ENCODE measurements at places on chromosomes 6 and 20. TPM values are rescaled to one million over a fixed set of nuclear protein-coding genes. Genes with fewer than 3 reads are reported as not detected.

LTB gene
- total RNA-seq = 50.8 TPM

OOEP gene
- not detected for total RNA-seq

BCAS1 gene
- total RNA-seq = under 0.01 TPM

ENPP5 gene
- 1.5 TPM for total RNA-seq

ADIG gene
- not detected for total RNA-seq

OR2J3 gene
- total RNA-seq = not detected

CFAP206 gene
- total RNA-seq = 0.40 TPM

LY6G5C gene
- 1.1 TPM for total RNA-seq

PIM1 gene
- 20.9 TPM for total RNA-seq

- DNase-seq = no peak
Measured at GRCh38 chr6:106097411-106098231, 11.5 kb downstream of the PRDM1 start.

GRCh38 chr20:17626217-17627007 is 55.6 kb downstream of the RRBP1 start:
- DNase-seq = no peak

DNA sequence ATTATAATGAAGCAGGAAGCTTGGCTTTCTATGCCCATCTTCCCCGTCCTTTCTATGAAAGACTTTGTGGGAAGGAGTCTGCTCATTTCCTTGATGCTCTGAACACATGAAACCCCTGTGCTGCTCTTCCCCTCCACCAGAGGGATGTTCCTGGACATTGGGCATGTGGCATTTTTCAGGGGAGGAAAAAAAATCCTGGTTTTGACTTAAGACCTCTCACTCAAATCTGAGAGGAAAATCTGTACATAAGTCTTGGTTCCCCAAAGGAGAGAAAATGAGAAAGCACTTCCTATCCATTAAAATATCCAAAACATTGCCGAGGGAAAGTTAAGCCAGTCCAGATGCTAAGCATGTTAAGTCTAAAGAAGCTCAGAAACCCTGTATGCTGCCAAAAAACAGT is 393.0 kb downstream of the PAX1 start:
- no peak for DNase-seq

- no peak for DNase-seq
Measured at GRCh38 chr6:94005835-94006234, 586.5 kb upstream of the EPHA7 start.

GRCh38 chr6:3566812-3567211 is 110.0 kb upstream of the SLC22A23 start:
- no peak for DNase-seq

- DNase-seq = no peak
Measured at GRCh38 chr6:39899554-39900295, 34.5 kb downstream of the MOCS1 start.

DNA sequence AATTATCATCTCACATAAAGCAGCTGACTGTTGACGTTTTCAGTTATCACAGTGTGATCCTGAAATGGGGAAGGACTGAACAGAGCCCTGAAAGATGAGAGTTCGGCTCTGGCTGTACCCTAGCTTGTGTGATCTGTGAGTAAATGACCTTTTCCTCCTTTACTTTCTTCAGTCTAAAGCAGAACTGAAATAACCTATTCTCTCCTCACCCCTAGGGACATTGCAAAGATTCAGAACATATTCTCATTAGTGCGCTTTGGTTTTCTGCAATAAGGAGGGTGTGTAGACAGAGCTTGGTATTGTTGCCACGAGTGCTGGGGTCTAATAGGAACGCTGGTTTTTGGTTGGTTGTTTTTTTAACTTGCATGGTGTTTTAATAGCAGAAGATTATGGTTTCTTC is 16.7 kb downstream of the FARS2 start:
- no peak for DNase-seq

DNA sequence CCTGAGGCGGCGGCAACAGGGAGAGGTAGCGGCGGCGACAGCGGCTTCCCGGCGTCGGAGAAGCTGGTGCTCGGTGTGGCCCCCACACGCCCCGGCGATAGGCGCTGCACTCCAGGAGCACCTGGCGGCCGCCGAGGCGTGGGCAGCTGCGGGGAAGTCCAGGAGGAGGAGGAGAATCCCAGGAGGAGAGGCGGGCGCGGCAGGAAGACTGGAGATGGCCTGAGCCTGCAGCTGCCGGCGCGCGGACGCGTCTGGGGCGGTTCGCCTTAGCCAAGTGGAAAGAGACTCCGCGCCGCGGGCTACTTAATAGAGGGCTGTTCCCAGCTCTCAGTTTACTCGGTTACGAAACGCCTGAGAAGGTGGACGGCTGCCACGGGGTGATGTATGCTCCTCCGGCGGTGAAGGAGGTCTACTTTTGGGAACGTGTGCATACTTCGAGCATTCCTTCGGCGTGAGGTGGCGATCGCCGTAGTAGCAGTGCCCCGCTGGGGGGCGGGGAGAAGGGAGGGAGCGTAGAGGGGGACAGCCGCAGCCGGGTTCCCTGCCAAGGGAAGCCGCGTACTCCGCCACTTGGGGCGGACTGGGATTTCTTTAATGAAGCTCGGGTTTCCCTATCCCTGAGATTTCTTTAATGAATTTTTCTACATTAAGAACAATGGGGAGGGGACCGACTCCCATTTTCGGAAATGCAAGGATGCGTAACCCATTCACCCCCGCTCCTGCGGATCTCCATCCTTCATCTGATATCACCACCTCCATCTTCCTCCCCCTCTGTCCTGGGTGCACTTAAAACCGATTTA is at the start of gene COL12A1:
COL12A1 (minus strand) TSS at position 278 of the 800 bp plus-strand sequence. CDS start 3,261 bp downstream, outside the sequence.
- no peak for DNase-seq

DNA sequence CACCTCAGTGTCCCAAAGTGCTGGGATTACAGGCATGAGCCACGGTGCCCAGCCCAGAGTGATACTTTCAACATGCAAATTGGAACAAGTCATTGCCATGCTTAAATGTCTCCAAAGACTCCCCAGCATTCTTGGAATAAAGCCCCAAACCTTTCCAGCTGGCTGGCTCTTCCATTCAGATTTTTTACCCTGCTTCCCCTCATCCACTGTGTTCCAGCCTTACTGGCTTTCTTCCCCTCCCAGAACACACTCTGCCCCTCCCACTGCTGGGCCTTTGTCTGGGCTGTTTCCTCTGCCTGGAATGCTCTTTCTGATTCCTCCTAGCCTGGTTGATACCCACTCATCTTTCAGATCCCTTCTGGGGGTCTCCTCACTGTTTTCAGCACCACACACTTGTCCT is 40.1 kb upstream of the NNAT start:
- DNase-seq = no peak

DNA sequence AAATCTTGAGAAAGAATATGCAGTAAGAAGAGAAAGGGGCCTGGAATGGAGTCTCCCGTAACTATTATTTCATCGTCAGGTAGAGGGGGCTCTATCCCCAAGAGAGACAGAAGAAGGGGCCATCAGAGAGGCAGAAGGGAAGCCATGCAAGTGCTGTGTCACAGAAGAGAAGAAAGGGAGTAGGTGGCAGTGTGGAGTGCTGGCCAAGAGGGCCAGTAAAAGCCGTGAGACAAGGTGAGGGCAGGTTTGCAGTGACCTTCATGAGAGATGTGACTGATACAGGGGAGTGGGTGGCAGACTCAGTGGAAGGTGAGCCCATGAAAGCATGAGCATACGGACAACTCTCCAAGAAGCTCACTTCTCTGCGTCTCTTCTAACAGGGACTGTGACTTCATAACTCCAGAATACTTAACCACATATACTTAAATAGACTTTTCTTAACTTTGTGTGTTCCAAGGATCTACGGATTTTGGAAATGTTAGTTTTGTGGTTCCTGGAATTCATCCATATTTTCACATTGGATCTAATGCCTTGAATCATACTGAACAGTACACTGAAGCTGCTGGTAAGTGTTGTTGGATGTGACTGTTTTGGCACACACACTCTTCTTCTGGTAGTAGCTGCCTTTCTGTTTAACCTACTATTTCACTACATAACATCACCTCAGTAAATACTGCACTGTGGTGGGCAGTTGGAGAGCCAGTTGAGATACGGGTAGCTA is 15.6 kb downstream of the PM20D2 start:
- no peak for DNase-seq

DNA sequence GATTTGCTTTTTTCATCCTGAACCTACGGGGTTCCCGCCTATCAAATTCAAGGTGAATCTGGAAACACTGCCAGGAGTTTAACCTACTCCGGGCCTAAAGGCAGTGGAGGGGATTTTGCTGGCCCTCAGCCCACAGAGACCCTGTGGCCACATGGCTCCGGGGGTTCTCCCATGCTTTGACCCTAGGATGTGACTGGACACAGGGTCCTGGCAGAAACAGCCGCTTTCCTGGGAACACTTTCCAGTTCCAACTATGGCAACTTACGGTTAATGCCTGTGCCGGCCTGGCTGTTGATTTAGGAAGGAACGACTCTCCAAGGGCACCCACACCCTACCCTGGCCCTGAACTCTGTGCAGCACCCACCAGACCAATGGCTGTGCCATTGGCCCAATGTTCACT is 141.7 kb upstream of the RPS6KA2 start:
- no peak for DNase-seq

- DNase-seq = no peak
Measured at GRCh38 chr20:5797843-5798462, 47.8 kb downstream of the SHLD1 start.

DNA sequence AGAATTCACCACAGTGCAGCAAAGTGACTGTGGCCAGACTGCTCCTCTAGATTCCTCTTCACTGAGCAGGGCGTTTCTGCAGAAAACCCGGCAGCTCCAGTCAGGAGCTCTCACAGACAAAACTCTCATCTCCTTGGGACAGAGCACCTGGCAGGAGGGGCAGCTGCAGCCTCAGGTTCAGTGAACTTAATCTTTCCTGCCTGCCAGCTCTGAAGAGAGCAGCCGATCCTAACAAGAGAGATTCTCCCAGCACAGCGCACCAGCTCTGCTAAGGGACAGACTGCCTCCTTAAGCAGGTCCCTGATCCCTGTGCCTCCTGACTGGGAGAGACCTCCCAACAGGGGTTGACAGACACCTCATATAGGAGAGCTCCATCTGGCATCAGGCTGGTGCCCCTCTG is 1065.5 kb downstream of the GRIK2 start:
- DNase-seq = no peak

DNA sequence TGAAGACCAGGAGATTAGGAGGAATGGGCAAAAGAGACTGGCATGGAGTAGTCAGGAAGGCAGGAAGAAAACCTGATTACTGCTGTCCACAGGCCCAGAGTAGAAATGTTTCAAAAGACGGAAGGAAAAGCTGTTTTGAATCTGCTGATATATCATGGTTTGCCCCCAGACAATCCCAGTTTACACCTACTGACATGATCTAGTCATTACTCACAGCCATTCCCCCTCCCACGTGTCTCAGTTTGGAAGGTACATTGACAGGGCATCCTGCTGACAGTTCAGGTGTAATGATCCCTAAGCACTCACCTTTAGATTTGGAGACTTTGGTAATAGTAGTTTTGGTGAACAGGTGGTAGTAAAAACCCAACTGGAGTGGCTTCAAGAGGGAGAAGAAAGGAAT is 9.8 kb upstream of the TXNDC5 start:
- no peak for DNase-seq

- no peak for DNase-seq
Measured at GRCh38 chr6:13466304-13467215, 20.8 kb downstream of the GFOD1 start.

DNA sequence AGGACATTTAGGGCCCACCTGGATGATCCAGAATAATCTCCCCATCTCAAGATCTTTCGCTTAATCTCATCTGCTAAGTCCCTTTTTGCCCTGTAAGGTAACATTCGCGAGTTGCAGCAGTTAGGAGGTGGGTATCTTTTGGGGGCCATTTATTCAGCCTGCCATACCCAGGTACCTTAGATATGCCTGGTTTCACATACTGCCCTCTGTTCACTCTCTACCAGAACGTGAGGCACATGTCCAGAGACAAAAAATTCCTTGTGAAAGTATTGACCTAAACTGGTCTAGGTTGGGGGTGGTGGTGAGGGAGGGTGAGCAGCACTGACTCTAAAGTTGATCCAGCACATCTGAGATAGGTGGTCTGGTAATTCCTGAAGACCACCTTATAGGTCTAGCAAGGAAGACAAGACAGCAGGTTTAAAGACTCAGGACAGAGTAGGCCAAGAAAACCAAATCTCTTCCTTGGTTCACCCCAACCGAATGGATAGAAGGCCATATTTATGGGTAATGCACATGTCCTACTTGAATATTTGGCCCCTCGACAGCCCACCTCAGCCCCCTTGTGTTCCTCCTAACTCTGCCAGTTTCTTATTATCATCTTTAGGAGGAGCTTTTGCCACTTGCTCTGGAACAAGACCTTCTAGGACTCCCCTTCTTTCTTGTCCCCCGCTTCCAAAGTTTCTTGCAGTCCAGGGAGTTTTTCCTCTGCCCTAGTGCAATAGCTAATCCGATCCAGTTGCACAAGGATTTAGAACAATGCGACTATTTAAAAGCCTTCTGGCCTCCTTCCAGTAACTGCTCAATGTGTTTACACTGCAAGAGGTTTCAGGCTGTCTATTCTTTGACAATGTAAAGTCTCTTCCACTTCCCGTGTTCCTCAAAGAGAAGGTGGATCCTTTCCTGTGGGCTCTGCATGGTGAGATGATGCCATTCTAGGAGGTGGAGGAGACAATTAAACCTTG is 213.0 kb upstream of the LAMP5 start:
- peak; percentile 52 for DNase-seq

DNA sequence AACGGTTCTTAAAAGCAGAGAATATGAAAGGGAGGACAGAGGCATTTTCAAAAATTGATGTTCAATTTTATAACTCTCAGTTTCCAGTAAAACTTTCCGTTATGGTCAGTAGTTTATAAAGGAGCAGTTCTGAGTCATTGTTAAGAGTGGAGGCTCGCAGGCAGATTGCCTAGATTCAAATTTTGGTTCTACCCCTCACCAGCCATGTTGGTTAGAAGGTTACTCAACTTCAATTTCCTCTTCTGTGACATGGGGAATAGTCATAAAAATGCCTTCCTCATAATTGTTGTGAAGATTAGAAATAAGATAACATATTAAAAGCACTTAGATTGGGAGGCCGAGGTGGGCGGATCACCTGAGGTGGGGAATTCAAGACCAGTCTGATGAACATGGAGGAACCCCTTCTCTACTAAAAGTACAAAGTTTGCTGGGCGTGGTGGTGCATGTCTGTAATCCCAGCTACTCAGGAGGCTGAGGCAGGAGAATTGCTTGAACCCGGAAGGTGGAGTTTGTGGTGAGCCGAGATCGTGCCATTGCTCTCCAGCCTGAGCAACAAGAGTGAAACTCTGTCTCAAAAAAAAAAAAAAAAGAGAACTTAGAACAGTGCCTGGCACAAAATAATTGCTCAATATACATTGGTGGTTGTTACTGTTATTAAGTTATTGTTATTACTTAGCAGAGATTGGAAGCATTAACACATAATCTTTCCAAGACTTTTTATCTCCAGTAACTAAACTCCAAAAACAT is 348.9 kb downstream of the NRN1 start:
- DNase-seq = no peak

DNA sequence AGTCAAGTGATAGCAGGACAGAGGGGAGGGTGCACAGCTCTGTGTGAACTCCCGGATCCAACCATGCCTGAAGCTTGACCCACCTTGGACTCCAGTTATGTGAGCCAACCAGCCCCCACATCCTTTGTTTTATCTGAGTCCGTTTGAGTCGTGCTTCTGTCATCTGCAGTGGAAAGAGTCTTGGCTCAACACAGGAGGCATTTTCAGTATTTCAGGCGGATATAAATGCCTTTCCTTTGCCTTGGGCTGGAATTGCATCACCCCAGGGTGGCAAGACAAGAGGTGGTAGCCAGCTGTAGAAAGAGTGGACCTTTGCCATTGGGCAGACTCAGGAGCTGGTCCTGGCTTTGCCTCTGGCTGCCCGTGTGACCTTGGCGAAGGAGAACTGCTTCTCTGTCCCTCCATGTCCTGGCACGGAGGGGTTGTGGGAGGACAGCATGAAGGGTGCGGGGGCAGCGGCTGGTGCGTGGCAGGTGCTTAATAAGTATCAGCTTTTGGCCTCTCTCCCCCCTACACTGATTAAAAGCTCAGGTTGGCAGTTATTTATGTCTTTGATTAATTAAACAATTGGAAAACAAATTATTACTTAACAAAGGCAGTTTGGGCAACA is 42.6 kb upstream of the APCDD1L start:
- no peak for DNase-seq
